ENCODE measurements at places on chromosomes 5 and 9.

DNA sequence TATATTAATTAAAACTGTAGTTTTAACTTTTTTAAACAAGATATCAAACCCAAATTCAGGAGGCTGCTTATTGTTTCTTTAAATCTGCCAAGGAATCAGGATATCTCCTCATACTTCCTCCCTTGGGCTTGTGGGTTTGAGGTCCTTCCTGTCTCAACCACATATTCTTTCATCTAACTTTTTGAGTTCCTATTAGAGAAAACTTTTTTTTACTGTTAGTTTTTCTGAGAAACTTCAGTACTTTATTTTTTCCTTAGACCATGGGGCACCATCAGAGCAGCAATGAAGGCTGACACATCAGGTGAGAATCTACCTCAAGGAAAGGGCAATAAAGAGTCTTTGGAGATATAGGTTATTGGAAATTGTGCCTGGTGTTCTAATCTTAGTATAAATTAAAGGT is 56.7 kb downstream of the TSSK1B start:
- DNase-seq = no peak

DNA sequence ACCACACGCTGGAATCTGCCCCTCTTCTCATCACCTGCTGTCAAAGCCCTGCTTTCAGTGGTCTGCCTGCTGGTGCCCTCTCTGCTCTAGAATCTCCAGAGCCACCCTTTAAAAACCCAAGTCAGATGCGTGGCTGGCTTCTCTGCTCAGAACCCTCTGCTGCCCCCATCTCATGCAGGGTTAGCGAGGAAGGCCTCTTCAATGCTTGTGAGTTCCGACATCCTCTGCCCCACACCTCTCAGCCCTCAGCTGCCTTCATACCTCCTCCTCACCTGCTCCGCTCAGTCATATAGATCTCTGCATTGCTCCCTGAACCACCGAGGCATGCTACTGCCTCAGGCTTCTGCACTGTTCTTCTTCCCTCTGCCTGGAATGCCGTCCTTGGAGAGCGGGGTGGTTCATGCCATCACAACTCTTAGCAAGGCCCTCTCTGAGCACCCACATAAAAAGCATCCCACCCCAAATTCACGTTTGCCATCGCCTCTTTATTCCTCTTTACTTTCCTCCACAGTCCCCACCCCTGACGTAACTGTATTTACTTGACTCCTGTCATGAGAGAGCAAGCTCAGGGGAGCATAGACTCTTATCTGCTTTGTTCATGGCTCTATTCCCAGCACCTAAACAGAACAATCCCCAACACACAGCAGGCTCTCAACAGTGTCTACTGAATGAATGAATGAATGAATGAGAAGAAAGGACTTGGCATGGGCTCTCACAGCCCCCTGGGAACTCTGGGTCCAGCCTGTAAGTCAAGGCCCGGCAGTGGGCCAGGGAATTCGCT is 10.4 kb downstream of the SHB start:
- DNase-seq = no peak

DNA sequence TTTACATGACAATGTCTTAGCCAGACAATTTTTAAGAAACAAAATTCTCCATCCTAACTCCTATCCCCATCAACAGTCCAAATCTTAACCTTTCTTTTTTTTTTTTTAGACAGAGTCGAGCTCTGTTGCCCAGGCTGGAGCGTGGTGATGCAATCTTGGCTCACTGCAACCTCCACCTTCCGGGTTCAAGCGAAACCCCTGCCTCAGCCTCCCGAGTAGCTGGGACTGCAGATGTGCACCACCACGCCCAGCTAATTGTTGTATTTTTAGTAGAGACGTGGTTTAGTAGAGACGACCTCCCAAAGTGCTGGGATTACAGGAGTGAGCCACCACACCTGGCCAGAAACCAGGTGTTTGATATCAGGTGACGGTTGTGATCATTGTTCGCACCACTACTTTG is 10.2 kb downstream of the ABL1 start:
- DNase-seq = no peak

GRCh38 chr5:27252911-27253310 is 214.5 kb upstream of the CDH9 start:
- DNase-seq = no peak

- DNase-seq = no peak
Observed at GRCh38 chr5:66144834-66145390, 812 bp downstream of the SREK1 start.

GRCh38 chr5:148387325-148387724 is 3.6 kb downstream of the FBXO38 start:
- DNase-seq = no peak

DNA sequence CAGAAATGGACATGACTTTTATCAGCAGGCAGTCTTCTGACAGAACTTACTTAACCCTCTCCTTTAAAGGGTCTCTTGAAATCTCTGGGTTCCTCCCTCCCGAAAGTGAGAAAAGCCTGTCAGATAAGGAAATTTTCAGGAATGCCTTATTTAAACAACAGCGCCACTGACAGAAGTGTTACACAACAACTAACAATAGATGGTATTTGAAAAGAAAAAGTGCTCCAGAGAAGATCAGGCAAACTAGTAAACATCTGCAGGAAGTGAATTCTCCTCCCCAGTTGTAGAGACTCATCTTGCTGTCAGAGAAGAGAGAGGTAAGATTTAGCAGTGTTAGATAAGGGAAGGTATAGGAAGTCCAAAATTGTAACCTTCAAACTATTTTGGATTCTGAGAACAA is 107.2 kb upstream of the NFIL3 start:
- no peak for DNase-seq

DNA sequence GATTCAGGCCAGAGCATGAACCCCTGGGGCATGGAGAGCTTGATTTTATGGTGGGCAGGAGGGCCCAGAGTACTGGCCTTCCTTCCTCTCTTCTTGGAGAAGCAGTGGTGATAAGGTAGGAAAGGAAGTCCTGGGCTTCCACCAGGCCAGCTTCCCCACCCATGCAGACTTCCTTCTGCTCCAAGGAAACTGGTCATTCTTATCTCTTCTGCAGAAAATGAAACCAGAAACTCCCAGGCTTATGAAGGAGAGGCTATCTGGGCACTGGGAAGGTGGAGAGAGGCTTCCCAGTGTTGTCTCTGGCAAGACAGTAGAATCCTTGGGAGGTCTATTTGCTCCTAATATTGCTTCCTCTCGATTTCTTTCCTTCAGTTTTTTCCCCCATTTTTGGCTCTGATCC is 110.5 kb upstream of the EQTN start:
- DNase-seq = no peak

DNA sequence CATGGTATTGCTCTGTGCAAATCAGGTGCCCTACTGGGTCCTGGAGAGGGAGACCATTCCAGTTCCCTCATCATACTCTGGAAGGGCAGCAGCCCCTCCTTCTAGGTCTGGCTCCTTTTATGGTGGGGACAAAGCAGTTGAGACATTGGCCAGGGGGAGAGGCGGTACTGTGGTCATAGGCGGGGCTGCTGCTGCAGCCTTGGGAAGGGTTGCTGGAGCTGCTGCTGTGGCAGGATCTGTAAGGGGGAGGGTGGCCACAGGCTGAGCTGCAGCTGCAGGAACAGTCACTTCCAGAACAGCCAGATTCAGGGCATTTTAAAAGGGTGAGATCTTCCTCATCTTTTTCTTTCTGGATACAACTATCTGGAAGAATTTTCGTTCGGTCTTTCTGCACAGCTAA is 233.0 kb upstream of the SGCD start:
- no peak for DNase-seq

- peak; percentile 60 for DNase-seq
Observed at GRCh38 chr9:127578952-127579853, 32.9 kb upstream of the STXBP1 start.

- DNase-seq = no peak
Observed at GRCh38 chr5:151150471-151151262, 6.9 kb downstream of the ANXA6 start.

DNA sequence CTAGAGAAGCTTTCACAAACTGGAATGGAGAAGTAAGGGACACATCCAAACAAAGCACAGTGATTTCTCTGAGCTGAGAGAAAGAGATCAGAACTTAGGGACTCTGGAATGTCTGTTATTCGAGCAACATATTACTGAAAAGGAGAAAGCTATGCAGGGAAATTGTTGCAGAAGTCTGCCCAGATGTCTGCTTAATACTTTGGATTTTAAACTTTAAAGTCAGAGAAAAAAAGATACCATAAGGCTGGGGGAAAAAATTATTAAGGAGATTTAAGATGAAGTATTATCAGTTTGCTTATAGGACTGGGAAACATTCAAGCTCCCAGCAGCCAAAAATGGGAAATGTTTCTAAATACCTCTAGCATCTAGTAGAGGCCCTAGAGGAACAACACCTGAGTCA is 803.9 kb downstream of the TAF11L14 start:
- no peak for DNase-seq

DNA sequence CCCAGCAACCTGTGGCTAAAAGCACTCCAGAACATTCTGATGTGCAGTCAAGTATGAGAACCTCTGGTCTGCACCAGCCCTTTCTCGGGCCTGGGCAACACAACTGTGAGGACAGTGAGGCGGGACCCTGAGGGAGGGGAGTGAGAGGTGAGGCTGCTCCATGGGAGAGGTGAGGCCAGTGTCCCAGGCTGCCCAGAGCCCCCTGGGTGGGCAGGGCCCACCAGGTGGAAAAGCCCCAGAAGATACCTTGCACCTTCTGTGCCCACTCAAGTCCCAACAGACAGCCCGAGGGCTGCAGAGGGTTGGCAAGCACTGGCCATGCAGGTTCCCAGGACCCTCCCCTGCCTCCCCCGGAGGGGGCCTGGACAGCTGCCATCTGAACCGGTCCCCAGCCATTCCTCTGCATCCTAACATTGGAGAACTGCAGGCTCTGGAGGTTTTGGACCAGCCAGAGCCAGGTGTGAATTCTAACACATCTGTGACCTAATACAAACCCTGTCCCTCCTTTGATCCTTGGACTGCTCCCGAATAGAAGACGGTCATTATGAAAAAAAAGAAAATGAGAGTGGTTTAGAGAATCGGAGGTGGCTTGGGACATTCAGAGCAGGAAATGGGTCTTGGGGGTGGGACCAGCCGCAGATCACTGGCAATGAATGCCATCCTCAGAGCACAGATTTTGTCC is 57.0 kb downstream of the DUSP1 start:
- no peak for DNase-seq

GRCh38 chr9:95250462-95251221 is 66.9 kb downstream of the FANCC start:
- no peak for DNase-seq

- DNase-seq = no peak
Observed at GRCh38 chr5:137367951-137368350, 131.2 kb downstream of the SPOCK1 start.

DNA sequence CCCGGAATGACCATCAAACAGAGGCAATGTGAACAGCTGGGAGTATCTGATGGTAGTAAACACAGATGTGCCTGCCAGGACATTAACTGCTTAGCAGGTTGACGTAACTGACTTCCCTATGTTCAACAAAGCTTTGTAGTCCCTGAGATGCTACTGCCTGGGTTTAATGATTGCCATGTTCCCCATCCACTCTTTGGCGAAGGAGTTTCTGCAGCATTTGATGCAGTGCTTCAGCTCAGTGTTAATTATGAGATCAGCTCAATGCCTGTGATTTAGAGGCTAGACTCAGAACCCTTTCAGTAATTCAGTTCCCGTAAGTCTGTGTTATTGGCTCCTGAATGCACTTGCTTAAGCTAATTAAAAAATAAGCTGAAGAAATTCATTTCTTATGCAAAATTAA is 547.3 kb upstream of the ZNF608 start:
- DNase-seq = no peak

DNA sequence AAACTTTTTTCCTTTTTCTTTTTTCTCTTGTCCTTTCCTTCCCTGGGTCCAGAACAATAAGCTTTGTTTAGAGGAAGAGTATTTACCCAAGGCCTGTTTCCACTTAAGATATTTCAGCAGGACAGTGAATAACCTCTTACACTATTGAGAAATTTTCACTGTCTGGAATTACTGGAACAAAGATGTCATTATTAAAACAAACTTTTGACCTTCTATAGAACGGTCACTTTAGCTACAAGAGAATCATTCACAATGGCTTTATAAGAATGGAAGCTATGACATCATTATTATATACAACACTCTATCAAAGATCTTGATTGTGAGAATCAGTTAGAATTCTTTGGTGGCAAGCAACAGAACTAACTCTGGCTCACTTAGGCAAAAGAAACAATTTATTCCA is 22.0 kb upstream of the ARHGAP26 start:
- no peak for DNase-seq

DNA sequence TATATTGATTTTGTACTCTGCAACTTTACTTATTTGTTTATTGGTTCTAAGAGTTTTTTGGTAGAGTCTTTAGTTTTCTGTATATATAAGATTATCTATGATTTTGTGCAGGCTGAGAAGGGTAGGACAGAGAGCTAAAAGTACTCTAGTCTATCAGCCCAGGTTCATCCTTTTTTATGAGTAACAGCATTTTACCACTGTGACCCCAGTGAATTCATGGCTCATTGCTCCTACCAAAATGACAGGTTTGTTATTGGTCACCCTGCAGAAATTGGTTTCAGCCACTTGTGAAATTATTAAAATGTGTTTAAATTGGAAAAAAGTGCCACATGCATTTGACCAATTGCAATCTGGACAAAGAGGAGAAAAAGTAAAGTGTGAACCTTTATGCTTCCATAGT is 421.4 kb upstream of the DAB2 start:
- no peak for DNase-seq

- DNase-seq = no peak
Observed at GRCh38 chr9:124611106-124611505, 103.9 kb upstream of the NR5A1 start.

- no peak for DNase-seq
Observed at GRCh38 chr5:35438786-35439185, 178.9 kb upstream of the SPEF2 start.

- DNase-seq = no peak
Observed at GRCh38 chr5:63131626-63132285, 553.1 kb downstream of the LRRC70 start.
